ENCODE measurements at places on chromosomes 5 and 9.
A peak's percentile ranks its signal among the peaks of the same experiment; 100 is the strongest.

DNA sequence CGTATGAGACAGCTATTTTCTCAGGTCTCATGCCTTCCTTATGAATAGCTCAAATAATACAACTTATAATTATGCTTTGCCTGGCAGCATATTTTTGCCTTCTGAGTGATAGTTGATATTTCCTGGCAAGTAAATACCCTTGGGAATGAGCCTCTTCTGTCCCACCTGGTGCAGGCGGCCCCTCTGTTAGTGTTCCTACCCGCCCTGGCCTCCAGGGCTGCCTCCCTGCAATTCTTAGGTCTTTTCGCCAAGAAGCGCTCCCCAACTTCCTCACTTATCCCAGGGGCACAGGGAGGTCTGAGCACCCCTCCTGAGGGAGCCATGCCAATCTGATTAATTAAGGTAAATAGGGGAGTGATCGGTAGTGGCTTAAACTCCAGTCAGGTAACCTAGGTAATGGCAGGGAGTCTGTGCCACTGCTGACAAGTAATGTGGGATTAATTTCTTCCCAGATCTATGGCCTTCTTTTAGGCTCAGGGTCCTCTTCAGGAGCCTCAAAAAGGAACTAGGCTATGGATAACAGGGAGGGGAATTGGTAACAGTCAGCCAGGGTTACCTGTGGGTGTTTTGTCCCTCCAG is 81.5 kb downstream of the GALNT10 start:
- DNase-seq: no peak

DNA sequence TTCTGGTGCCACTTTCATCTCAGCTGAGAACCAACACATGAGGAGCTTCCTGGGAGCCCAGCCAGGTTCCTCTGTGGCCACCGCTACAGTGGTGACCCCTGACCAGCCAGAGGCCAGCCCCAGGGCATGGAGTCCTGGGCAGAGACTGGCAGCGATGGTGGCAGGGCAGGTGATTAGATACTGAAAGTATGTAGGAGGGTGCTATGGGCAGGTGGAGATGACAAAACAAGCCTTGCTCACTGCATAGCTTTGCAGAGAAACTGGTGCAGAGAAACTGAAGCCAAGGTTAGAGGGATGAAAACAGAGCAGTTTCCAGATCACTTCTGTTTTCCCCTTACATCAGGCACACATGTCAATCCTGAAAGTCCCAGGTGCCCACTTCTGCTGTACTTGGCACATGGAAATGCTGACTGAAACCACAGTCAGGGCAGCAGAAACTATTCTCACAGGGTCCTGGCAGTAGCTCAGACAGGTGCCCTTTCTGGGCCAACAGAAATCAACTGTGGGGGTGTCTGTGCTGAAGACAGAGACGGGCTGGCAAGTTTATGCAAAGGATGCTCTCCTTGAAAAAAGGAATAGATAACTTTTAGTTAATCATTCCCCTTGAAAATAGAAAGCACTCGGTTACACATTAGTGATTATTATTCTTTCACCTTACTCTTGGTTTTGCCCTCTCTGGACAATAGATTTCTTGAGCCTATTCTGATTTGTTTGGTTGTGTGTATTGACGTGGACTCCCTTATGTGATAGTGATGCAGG is 90.3 kb downstream of the ANKRD55 start:
- DNase-seq: no peak

GRCh38 chr5:142650060-142650459 is 35.8 kb downstream of the FGF1 start:
- no peak for DNase-seq

- DNase-seq: no peak
Observed at GRCh38 chr9:76516871-76517270, 57.9 kb downstream of the GCNT1 start.

GRCh38 chr9:91061506-91061905 is 259.9 kb downstream of the SYK start:
- no peak for DNase-seq

- no peak for DNase-seq
Observed at GRCh38 chr9:121364886-121365285, 5.2 kb downstream of the STOM start.

GRCh38 chr5:124733329-124733650 is 13.1 kb downstream of the ZNF608 start:
- DNase-seq: no peak

- DNase-seq: no peak
Observed at GRCh38 chr9:75096796-75097195, 8.5 kb downstream of the OSTF1 start.

DNA sequence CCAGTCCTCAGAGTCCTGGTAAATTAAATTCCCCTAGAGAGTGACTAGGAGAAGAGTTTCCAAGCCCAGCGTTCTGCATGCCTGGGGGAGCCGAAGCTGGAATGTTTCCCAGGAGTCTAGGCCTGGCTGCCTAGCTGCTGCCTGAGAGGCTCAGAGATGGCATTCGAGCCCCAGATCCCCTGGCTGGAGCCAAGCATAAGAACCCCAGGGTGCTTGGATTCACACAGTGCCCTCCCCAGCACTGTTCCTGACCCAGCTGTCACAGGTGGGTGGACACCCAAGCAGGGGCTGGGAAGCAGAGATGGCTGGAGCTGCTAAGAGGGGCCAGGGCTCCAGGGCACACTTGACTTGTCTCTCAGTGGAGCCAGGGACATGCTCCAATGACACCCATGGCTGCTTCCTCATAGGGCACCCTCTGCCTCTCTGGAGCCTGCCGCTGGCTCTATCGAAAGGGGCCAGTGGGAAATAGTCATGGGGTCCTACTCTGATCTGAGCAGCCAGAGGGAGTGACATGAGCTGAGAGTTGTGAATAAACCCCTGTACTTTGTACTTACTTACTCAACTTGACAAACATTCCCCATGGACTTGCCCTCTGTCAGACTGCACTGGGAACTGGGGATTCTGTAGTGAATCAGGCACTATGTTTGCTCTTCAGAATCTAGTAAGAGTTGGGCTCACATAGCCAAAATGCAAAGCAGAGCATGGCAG is 62.6 kb upstream of the XPA start:
- DNase-seq: no peak

DNA sequence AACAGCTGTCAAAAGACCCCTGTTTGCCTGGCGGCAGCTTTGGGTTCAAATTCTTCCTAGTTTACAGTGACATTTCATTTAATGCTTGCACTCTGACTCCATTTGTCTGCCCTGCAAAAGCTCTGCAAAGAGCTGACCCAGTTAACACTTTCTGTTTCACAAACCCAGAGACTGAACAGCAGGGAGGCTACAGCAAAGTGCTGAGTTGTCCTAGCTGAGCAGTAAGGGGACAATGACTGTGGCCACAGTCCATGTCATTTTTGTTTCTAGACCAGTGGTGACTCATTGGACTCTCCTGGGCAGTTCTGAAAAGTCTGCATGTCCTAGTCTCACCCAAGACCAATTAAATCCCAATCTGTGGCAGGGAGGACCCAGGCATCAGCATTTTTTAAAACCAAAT is 994.8 kb upstream of the WWC1 start:
- DNase-seq: no peak

DNA sequence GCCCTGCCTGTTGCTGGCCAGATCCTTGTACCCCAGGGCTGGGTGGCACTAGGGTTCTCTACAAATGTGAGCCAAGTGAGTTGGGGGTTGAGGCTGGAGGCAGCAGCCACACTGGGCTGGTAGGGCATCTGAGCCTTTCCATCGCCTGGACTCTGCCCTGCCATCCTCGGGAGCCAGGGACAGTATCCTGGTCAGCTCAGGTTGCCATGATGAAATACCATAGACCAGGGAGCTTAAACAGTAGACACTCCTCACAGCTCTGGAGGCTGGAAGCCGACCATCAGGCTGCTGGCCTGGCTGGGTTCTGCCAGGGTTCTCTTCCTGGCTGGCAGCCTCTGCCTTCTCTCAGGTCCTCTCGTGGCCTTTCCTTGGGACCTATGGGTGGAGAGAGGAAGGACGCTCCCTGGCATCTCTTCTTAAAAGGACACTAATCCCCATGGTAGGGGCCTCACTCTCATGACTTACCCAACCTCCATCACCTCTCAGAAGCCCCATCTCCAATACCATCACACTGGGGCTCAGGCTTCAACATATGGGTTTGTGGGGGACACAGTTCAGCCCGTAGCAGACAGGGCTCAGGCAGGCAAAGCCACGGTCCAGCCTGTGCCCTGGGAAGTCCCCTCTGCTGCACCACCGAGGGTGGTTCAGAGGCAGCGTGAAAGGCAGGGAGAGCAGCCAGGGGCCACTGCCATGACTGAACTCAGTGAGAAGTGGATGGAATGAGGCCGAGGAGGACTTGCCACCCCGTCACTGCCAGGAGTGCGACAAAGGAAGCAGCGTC is 50.1 kb downstream of the HMCN2 start:
- no peak for DNase-seq

- no peak for DNase-seq
Observed at GRCh38 chr5:4208996-4209395, 613.4 kb downstream of the IRX1 start.

GRCh38 chr5:89211836-89212235 is 328.9 kb upstream of the MEF2C start:
- DNase-seq: no peak

DNA sequence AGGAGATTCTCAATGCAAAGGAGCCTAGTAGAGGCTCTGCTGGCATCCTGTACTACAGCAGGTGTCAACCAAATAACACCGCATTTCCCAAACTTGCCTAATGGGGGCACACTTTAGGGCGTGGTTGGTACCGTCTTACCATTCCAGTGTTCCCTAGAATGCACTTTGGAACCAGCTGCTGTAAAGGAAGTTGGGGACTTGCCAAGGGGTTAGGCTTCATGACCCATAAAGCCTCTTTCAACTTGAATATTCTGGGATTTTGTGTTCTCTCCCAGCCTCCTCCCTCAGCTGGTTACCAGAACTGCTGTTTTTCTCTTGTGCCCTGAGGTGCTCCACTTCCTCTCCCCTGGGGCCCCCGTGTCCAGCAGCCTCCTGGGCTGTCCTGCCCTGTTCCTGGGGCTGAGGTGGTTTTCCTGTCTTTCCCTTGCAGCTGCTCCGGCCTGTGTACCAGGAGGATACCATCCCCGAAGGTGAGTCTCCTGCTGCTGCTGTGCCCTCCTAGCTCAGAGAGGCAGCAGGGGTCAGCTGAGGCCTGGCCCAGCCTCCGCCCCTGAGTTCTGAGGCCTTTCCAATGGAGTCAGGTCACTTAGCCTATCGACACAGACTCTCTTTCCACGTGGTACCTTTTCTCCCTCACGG is 44.7 kb downstream of the RGS3 start:
- no peak for DNase-seq

GRCh38 chr5:76641514-76642120 is 18.4 kb upstream of the F2RL2 start:
- no peak for DNase-seq

DNA sequence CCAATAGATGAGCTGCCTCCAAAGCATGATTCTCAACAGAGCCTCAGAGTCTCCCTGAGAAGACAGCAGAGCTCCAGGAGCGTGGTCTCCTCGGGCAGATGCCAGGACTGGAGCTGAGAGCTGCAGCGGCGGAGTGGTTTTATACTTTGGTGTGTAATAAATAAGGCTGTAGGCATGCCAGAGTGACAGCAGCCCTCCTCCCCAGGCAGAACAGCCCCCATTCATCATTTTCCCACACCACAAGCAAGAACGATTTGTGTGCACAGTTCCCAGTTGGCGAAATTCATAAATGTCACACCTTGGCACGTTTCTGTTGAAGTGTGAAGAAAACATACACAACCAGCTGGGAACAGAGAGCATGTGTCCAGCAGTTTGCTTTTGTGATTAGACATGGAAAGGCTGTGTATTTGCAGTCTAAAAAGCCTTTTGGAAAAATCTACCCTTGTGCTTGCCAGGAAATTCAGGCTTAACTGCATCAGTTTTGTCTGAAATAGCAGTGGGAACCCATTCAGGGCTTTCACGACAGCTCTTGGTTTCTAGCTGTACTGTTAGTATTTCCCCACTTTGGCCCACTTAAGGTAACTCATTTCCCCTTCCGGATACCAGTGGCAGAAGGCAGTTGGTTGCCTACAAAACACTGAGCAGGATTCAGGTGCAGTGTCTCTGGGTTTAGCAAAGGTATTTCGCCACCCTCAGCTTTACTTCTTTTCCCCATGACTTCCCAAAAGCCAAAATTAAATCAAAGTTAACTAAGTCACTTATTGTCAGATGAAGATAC is at the start of gene C1QTNF3:
Gene C1QTNF3, minus strand, starts transcription at position 115 of the 778 bp plus-strand sequence. Its CDS starts 88 bp downstream, at position 27.
- peak; percentile 93 for DNase-seq

DNA sequence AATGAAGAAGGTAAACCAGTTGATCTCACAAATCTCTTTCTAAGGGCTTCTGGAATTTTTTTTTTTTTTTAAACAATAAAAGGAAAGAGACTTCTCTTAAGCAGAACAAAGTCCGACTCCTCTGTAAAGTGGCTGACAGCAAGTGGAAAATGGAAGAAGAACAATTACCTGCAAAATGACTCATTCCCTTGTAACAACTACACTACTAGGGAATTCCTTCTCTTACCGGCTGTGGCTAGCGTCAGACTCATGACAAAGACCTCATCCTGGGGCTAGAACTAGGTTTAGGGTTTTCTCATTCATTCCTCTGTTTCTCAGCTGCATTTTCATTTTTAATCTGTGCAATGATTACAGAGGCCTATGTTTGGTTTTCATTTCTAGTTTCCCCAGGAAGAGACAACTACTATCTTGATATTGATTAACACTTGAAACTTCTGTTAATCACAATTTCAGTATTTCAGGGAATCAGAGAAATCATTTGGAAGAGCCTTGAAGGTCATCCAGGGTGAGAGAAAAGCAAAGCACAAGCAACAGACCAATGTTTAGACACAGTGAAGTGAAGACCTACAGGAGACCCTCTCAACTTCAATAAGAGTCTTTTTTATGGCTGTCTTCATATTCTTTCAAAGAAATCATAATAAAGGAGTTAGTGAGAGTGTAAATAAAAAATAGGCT is 437.9 kb downstream of the RAB3C start:
- DNase-seq: no peak

GRCh38 chr9:37696528-37696927 is 45.8 kb downstream of the FRMPD1 start:
- no peak for DNase-seq

- DNase-seq: no peak
Observed at GRCh38 chr5:162288647-162289296, 221.2 kb downstream of the GABRG2 start.

DNA sequence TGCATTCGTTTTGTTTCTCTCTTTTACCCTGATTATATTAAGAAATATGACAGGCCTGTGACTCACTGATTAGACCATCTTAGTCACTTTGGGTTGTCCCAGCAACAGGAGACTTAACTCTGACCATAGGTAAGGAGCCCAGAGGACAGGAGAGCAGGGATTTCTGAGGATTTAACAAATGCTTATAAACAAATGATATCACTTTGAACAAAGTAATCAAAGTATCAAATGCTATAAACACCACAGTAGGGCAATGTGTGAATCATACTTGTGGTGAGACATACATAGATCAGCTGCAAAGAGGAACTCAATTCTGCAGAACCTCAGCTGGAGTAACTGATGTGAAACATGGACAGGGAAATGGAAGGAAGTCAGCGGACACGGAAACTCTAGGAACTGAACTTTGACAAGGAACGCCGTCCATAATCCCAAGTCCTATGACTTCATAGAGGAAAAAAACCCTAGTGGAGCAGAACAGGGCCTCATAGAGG is 190.6 kb upstream of the MSX2 start:
- no peak for DNase-seq

- no peak for DNase-seq
Observed at GRCh38 chr5:15929611-15930263, 249.9 kb downstream of the MARCHF11 start.
